ENCODE measurements at places on chromosomes 1 and 21.

DNA sequence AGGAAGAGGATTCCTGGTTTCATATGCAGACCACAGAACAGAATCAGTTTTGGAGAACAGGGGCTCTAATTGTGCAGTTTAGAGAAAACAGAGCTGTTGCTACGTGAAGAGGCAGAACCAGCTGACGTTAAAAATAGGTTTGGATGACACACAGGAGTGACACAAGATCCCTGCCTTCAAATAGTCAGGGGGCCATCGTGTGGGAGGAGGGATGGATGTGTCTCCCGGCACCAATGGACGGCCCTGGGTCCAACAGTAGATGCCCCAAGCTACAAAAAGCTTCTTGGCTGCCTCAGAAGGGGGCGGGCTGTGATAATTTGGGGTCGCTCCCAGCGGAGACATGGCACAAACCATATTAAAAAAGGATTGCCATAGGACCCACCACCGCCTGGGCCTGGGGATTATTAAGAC lies 87.8 kb downstream of the MRPL37 start:
- DNase-seq: peak; percentile 60

GRCh38 chr1:7646981-7647901 lies 123.9 kb upstream of the VAMP3 start:
- peak; percentile 39 for DNase-seq

DNA sequence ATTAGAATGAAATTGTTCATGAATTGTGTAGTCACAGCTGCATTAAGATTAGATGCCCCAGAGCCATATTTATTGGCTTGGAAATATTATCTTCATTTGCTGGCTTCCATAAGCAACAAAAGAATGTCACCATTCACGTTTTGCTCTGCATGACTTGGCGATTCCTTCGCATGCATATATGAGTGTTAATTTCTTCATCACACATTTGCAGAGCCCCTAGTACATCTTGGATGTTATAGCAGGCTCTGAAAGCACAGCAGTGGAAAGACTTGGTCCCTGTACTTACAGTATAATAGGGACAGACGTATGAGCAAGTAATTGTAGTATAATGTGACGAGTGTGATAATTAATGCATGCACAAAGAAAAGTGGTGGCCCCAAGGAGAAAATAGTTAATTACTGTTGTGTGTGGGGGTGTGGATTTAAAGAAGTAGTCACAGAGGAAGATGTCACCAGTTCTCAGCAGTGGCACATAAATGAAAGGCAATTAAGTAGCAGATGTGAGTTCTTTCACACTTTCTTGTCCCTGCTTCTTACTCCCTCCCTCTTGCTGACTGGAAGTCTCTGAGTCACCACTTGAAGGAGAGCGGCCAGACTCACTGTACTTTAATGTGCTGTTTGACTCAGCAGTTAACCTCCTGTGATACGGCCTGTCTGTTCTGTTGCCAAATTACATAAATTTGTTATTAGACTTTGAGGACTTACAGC lies 21.0 kb downstream of the S100A10 start:
- DNase-seq: peak; percentile 85

DNA sequence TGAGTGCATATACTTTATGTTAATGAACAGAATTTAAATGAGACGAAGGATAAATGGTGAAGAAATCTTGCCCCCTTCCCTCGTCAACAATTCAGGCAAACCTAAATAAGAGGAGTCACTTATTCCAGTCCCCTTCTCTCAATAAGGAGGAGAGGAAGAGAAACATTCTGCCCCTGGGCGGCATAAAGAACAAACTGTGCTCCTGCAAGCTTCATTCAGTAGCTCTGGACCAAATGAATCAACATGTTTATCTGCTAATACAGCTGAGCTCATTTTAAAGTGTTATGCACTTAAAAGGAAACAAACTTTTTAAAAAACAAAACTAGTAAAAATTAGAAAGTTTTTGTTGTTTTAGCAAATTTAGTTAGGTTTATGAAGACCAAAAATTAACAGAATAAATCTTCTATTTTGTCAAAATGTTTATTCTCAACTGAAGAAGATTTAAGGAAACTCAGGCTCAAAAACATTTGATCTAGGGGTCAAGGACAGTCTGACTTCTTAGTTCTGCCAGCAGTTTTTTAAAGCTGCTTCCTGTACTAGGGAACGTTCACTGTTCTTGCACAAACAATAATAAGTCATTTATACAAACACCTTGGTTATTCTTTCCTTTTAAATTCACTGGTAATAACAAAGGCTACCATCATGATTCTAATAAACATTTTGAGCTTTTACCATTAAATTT lies 58.3 kb downstream of the AKT3 start:
- DNase-seq: no peak

GRCh38 chr1:5274527-5274926 lies 620.1 kb downstream of the AJAP1 start:
- DNase-seq: no peak

GRCh38 chr1:213993929-213994328 lies 6.2 kb downstream of the PROX1 start:
- DNase-seq: no peak

GRCh38 chr1:15218287-15219279 lies 28.4 kb upstream of the FHAD1 start:
- DNase-seq: no peak

DNA sequence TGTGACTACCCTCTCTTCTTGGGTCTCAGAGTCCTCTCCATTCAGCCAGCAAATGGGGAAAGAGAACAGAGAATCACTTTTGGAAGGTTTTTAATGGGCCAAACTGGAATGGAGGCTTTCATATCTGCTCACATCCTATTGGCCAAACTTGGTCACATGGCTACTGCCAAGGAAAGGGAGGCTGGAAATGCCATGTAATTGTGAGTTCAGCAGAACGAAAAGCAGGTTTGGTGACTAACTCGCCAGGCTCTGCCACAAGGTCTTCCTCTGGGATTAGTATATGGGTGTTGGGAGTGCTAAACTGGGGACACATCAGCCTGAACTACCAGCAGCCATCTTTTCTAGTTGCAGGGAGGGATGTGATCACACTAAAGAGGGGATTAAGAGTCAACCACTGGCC lies 19.2 kb downstream of the RD3 start:
- no peak for DNase-seq

GRCh38 chr1:201447903-201448871 lies 20.8 kb downstream of the PHLDA3 start:
- peak; percentile 71 for DNase-seq

- DNase-seq: peak; percentile 59
Measured at GRCh38 chr1:92411511-92411910, 75.2 kb downstream of the GFI1 start.

GRCh38 chr21:26918323-26919079 lies 48.4 kb downstream of the ADAMTS5 start:
- peak; percentile 33 for DNase-seq

DNA sequence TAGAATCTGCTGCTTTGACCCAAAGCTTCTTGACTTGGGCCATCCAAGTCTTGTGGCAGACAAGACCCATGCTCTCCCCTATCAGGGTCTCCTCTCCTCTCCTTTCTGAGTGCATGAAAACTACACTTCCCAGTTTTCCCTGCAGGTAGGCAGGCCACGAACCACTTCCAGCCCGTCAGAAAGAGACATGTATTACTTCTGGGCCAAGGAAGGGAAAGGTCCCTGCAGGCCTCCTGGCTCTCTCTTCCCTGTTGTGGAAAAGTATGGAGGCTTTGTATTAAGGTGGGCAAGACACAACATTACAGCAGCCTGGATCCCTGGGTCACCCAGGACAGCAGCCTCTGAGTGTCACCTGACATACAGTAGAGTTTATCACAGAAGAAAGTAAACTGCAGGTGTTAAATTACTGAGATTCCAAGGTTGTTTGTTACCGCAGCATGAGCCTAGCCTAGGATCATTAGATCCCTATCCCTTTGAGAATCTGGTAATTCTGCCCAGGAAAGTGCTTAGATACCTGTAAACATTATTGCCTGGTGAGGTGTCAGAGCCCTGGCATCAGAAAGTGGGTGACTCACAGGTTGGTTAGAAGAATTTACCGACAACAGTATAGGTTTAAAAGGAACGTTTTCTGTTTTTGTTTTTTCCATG lies 717.3 kb downstream of the MATN1 start:
- no peak for DNase-seq

- no peak for DNase-seq
Measured at GRCh38 chr1:175871647-175872046, 128.3 kb upstream of the TNR start.

DNA sequence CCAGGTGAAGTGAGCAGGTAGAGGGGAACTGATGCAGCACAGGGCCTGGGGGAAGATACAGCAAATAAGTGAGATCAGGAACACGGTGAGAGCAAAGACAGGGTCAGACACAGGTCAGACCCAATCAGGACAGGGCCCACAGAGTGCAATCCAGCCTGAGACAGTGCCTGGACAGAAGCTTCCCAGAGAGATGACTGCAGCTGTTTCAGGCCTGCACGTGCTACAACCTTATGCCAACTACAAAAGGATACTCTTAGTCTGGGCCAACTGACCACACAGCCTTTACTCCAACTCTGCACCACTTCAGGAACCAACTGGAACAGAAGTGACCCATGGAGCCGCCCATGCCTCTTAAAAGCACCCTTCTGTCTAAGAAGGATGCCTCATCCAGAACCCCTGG lies 228.0 kb downstream of the TOMM20 start:
- no peak for DNase-seq

DNA sequence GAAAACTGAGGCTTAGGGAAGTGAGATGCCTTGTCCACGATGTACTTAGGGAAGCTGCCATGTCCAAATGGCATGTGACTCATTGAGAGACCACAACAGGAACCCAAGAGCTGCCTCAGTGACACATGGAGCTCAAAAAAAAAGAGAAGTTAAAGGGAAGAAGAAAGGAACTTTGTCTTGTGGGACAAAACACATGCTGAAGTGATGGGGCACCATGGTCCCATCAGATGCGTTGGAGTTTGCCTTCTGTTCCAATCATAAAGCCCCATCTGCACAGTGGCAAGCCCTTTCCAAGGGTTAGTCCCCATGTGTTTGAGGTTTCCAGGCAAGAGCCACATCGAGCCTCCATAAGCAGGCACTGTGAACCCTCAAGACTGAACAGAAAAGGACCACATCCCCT lies 8.0 kb downstream of the MED8 start:
- no peak for DNase-seq

DNA sequence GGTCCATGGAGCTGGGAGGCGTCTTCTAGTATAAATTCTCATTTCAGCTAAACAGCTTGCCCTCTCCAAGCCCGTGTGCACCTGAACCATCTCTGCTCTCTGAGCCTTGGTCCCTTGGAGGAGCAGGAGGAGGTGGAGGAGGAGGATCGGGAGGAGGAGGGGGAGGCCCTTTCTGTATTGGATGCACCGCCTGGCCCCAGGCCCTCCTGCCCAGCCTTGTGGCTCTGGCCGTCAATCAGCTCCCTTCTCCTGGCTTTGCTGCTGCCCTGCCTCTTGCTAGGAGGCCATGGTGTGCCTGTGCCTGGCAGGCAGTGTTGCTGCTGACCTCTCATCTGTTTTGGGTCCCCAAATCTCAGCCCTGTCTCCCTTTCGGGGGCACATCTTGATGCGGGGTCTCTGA lies 9.0 kb downstream of the COL18A1 start:
- no peak for DNase-seq

DNA sequence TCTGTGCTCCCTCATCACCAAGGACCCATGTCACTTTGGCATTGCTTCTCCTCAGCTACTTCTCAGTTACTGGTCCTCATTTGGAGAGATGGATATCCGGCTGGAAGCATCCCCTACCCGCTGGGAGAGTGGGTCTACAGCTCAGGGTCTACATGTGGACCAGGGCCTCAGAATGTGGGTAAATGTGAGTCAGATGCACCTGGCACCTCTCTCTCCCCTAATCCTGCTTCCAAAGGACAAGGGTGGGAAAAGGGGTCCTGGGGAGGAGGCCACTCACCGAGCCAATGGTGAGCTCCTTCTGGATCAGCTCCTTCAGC lies 908 bp downstream of the S100A6 start:
- DNase-seq: no peak

DNA sequence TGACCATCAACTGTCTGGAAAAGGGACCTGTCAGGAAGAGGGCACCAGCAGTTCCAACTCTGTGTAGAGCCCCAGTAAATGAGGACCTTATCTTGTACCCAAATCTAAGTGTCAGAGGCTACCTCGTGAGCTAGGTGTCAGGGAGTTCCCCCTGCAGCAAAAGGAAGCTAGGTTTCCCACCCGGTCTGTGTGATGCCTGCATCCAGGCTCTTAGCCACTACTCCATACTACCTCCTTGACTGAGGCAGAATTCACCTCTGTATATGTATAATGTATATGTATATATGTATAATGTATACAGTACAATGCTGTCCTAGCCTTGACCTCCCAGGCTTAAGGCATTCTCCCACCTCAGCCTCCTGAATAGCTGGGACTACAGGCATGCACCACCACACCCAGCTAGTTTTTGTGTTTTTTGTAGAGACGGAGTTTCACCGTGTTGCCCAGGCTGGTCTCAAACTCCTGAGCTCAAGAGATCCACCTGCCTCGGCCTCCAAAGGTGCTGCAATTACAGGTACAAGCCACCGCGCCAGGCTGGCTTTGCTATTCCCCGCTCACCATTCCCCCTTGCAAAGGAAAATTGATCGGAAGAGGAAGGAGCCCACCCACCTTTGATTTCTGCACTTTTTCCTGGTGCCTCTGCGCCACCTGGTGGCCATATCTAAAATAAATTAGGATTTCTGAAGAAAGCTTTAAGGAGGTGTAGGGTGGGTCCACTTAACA lies 15.7 kb upstream of the LUZP1 start:
- DNase-seq: peak; percentile 50

DNA sequence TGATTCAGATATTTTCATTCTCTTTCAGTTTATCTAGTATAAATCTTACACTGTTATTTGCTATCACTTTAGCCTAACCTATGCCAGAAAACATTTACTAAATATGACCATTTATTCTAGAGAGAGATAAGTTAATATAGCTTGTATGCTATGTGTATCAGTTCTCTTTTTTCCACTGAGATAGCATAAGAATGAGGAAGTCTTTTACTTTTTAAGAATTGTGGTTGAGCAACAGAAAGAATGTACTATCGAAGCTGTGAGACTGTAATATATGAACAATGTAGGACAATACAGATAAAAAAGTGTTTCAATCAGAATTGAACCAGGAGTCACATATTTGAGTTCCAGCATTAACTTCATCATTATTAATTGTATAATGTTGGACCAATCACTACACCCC lies 479.9 kb upstream of the PLXNA2 start:
- DNase-seq: no peak

- DNase-seq: no peak
Measured at GRCh38 chr21:39972976-39973770, 105.9 kb downstream of the PCP4 start.

GRCh38 chr1:73839922-73840321 lies 358.1 kb downstream of the LRRIQ3 start:
- DNase-seq: no peak
